ENCODE measurements at places on chromosomes 12 and 14. TPM values are rescaled to one million over a fixed set of nuclear protein-coding genes. Genes with fewer than 3 reads are reported as not detected.

- DNase-seq: peak; percentile 38
These were observed 147.1 kb downstream of the MED13L start for GRCh38 chr12:116130431-116130830.

- no peak for DNase-seq
These were observed 15.9 kb upstream of the LRRK2 start for GRCh38 chr12:40208707-40209446.

DNA sequence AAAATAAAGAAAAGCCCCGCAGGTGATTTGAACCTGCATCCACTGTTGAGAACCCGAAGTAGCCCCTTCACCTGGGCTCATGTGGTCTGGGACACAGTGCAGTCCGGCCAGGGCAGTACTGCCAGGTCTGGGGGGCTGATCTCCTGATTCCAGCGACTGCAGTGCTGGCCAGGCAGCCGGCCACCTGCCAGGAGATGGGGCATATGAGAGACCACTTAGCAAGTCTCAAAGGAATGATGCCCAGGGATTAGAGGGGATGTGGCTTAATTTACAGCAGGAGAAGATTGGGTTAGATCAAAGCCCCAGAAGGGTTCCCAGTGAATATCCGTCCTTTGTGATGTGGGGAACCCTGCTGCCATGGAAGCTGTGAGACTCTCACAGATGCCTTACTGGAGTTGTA, 113.3 kb downstream of the PRMT8 start:
- DNase-seq: no peak

DNA sequence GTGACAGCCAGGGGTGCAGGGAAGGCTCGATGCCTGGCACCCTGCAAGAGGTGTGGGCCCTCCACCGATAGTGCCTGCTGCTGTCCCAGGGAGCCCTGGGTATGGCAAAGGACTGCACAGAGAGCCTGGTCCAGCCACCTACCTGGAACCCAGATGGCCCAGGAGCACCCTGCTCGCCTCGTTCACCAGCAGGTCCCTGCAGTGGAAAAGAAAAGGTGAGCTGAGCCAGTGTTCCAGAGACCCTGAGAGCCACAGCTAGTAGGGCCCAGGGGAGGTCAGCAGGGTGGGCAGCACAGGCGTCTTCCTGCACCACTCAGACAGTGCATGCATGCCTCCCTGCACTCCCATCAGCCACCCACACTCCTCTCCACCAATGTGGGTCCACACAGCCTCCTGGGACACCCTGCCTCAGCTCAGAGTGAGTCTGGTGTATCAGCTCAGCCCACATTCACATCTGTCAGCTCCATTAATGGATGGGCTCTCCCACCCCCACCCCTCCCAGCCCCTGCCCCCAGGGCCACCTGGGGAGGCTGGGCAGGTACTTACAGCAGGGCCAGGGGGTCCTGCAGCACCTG, 20.2 kb downstream of the TMEM106C start:
- no peak for DNase-seq

DNA sequence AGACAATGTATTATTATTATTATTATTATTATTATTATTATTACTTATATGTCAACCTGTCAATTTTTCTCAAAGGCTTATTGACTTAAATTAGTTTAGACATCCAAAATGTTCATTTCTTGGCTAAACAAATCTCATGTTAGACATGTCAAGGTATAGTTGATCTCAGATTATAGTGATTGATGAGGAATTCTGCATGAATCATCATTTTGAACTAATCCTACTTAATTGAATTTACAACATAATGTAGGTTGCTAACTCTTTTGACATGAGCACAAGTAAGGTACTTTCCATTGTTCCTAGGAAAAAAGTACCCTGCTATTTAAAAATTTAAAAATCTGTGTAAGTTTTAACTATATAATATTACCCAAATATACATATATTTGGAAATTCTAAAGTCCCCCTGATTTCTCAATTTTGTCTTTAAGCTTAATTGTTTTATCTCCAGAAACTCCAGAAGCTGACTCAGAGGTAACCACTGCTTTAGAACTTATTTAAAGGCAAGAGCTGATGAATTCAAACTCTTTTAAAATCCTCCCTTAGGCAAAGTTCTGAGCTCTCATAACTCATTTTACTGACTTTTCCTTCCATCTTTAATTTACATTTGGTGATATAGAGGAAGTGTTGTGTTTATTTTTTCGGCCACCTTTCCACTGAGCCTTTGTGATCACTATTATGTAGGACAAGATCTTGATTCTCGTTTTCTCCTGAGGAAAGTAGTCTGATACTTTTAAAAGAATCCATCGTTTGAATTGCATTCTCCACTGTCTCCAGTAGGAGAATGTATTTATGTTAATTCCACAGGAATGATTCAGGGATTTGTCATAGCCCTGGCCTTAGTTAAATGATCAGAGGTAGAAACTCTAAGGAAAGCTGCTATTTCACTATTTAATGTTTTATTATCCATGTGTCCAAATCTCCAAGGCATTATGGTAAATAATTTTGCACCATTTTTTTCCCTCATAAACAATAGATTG, 1304.5 kb downstream of the AACS start:
- no peak for DNase-seq

DNA sequence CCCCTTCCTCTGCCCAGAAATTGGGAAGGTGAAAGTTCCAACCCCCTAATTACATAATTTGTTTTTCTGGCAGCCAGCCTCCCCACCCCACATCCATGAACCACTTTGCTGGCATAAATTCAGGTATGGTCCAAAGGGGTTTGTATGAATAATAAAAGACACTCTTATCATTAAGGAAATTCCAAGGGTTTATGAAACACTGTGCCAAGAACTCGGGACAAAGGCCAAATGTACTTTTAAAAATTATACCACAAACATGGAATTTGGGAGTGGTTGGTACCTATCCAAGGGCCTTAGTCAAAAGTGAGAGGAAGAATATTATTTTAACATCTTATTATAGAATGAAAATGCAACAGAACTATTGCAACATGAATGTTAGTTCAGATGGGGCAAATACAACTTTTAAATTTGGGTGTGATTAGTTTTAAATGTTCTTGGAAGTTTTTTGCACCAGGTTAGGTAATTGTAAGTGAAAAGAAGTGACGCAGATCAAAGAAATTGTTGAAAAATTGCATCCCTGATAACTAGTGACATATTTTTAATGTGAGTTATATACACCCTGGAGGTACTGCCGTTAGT, 217.8 kb downstream of the TMEM117 start:
- DNase-seq: no peak

DNA sequence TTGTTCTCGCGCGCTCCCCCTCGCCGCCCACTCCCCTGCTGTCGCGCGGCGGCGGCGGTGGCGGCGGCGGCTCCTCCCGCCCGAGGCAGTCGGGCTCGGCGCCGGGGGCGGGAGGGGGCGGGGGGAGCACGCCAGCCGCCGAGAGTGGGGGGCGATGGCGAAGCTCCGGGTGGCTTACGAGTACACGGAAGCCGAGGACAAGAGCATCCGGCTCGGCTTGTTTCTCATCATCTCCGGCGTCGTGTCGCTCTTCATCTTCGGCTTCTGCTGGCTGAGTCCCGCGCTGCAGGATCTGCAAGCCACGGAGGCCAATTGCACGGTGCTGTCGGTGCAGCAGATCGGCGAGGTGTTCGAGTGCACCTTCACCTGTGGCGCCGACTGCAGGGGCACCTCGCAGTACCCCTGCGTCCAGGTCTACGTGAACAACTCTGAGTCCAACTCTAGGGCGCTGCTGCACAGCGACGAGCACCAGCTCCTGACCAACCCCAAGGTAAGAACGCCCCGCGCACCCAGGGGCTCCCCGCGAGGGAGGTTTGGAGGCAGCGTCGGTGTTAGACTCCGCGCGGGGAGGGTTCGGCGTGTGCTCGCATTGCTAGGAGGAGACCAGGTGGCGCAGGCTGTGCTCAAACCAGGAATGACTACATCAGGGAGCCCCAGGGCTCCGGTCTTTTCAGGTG, 629 bp downstream of the KCNMB4 start:
- DNase-seq: peak; percentile 62

The C12orf54 gene
- not detected for total RNA-seq

The HHIPL1 gene
- 3.1 TPM for total RNA-seq

The PLCZ1 gene
- not detected for total RNA-seq

The CAPS2 gene
- total RNA-seq: 8.9 TPM

The ERBB3 gene
- total RNA-seq: 147 TPM

The TEX22 gene
- not detected for total RNA-seq
